ENCODE measurements at places on chromosomes 13 and 19.

- DNase-seq, result no peak
Measured at GRCh38 chr13:33927315-33927714, 109.4 kb downstream of the RFC3 start.

DNA sequence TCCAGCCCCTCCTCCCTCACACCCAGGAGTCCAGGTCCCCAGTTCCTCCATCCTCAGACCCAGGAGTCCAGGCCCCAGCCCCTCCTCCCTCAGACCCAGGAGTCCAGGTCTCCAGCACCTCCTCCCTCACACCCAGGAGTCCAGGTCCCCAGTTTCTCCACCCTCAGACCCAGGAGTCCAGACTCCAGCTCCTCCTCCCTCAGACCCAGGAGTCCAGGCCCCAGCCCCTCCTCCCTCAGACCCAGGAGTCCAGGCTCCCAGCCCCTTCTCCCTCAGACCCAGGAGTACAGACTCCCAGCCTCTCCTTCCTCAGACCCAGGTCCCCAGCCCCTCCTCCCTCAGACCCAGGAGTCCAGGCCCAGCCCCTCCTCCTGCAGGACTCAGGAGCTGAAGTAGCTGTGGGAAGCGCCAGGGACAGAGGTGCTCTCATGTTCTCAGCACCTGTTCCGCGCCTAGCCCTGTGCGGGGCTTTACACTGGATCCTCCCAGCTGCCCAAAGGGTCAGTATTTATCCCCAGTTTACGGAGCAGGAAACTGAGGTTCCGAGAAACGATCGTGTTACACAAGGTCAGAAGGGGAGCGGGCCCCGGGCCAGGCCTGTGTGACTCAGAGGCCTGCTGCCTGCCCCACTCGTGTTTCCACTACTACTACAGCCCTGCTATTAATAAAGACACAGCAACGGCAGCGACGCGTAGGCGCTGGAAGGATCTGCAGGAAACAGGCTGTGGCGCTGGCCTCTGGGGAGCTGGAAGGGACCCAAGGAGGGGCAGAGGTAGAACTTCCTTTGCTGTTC lies 1.7 kb upstream of the SBK3 start:
- peak; percentile 87 for DNase-seq

- DNase-seq, result no peak
Measured at GRCh38 chr19:8208119-8208921, 850 bp upstream of the CERS4 start.

GRCh38 chr13:59471106-59471505 lies 692.6 kb downstream of the DIAPH3 start:
- DNase-seq, result peak; percentile 43

- no peak for DNase-seq
Measured at GRCh38 chr19:32555786-32556185, 25.2 kb upstream of the PDCD5 start.
